COR-L47 (cell line): ENCODE measurements at places on chromosomes 13 and 19.

- no peak for DNase-seq
Measured at GRCh38 chr19:18586306-18586705, 2.3 kb upstream of the REX1BD start.

- no peak for DNase-seq
Measured at GRCh38 chr13:48625413-48626076, 28.2 kb upstream of the CYSLTR2 start.

- no peak for DNase-seq
Measured at GRCh38 chr19:9972103-9972502, 35.8 kb upstream of the OLFM2 start.

GRCh38 chr19:4279267-4279529 is 132 bp downstream of the SHD start:
- no peak for DNase-seq

DNA sequence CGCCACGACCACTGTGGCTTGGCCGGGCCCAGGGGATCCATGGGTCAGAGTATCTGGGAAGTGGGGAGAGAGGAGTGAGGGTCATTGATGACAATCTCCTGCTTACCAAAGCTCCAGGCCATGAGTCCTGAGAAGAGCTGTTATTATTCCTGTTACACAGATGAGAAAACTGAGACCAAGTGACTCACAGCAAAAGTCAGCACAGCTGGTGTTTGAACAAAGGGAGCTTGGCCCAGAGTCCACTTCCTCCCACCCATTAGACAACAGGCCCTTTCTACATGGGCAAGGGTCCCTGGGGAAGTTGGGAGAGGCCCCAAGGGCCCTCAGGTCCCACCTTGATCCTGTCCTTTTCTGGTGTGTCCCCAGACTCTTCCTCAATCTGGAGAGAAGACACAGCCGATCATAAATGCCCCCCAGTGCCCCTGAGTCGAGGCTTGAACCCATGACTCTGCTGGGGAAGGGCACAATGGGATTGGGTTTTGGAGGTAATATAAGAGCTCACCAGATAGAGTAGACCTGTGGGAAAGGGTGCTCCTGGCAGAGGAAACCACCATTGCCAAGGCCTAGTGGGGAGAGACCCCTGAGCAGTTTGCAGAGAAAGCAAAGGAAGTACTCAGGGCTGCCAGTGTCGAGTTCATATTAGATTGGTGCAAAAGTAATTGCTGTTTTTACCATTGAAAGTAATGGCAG is 6.8 kb downstream of the FUT6 start:
- DNase-seq: no peak

GRCh38 chr19:29860492-29860891 is 48.7 kb downstream of the CCNE1 start:
- DNase-seq: no peak

DNA sequence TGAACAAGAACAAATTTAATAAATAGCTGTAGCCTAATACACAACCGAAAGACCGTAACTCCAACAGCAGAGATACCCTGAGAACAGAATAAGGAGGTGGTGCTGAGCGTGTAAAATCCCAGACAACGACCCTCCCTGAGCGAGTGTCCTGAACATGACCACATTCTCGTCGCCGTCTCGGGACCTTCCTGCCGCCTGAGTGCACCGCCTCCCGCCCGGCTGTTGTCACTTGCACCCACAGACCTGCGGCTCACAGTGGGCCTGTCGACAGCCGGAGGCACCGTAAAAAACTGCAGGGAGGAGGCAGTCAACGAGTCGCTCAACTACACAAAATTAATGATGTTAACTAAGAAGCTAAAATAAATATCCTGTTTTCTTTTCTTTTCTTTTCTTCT is 35.8 kb upstream of the GRTP1 start:
- DNase-seq: no peak

DNA sequence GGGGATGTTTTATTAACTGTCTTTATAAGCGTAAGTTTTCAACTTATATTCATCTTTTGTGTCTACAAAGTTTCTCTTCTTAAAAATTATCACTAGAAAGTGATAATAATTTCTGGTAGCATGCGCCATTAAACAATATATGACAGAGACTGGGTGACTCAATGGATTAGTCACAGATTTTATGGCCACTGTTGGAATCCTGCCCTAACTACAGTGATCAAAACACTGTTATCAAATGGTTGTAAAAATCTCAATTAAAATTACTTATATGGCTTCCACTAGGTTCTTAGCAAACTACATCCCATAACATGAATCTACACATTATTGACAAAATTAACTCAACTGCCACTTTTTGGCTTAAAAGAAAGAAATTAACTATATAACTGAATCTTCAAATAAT is 350.0 kb downstream of the DACH1 start:
- no peak for DNase-seq

GRCh38 chr19:41194157-41194552 is 1.1 kb downstream of the CYP2S1 start:
- DNase-seq: no peak

GRCh38 chr13:101875717-101876393 is 423.4 kb downstream of the ITGBL1 start:
- DNase-seq: peak; percentile 84

- no peak for DNase-seq
Measured at GRCh38 chr13:29106651-29107050, 286.5 kb downstream of the MTUS2 start.

GRCh38 chr19:7637374-7638256 is 705 bp downstream of the STXBP2 start:
- no peak for DNase-seq

- DNase-seq: no peak
Measured at GRCh38 chr19:2720777-2721569, at the start of gene DIRAS1. TSS of gene DIRAS1 (minus strand) at chr19:2721372. CDS start at chr19:2717806, 3,566 bp downstream.

DNA sequence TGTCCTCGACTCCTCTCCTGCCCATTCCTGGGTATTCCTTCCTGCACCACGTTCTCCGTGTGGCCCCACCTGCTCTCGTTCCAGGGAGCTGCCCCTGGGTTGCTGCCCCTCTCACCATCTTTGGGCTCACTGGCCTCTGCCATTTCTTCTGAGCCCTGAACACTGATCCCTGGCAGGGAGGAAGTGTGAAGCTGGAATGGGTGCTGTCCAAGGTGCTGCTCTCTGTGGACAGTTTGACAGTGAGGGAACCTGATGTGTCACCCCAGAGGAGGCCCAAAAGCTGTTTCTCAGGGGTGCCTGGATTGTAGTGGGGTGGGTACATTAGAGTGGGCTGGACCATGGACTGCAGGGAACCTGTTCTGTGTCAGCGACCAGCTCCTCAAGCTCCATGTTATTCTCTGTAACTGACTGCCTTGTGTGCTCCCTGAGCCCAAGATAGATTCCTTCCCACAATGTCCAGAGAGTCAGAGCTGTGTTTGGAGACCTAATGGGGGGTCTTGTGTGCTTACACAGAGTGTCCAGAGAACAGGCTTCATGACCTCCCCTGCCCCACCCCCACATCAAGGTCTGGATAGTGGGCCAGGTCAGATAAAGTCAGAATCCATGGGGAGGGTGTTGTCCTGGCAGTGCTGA is 7.2 kb upstream of the CEACAM8 start:
- no peak for DNase-seq
